ENCODE measurements at places on chromosomes 7 and 10.
A peak's percentile ranks its signal among the peaks of the same experiment; 100 is the strongest.

DNA sequence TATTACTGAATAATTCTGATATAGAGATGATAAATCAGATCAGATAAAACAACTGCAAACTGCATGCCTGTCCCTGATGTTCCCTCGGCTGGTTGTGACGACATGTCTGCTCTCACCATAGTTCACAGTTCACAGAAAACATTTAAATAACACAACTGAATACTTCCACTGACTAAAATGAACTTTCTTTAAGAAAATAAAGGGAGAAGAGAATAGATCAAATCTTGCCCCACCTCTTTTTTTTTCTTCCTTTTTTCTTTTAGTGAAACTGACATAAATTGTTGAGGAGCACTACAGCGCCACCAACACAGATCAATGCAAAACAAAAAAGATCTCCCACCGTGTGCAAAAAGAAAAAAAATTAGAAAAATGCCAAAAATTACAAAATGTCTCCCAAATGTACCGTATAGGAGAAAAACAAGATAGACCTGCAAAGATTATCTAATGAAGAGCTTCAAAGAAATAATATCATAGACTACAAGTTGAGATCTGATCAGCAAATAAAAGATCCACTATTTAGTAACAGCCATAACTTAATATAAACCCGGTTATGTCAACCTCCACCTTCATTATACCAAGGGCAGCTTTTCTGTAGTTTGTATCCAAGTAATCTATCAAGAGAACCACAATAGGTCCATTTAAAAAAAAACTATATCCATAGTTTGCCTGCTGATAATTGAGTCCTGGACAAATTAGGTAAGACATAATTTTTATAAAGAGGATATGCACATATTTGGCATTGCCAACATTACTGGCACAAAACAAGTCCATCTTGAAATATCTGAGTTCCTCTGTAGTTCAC lies 30.7 kb upstream of the EPC1 start:
- peak; percentile 60 for DNase-seq

GRCh38 chr7:51111241-51111940 lies 205.2 kb downstream of the COBL start:
- no peak for DNase-seq

- DNase-seq: no peak
Observed at GRCh38 chr7:52482076-52482475, 553.4 kb upstream of the POM121L12 start.

- DNase-seq: no peak
Observed at GRCh38 chr7:100443096-100443840, 7.0 kb upstream of the PPP1R35 start.

- no peak for DNase-seq
Observed at GRCh38 chr10:129445436-129446182, 21.4 kb upstream of the MGMT start.

GRCh38 chr7:26485367-26485934 lies 193.8 kb downstream of the SNX10 start:
- no peak for DNase-seq

DNA sequence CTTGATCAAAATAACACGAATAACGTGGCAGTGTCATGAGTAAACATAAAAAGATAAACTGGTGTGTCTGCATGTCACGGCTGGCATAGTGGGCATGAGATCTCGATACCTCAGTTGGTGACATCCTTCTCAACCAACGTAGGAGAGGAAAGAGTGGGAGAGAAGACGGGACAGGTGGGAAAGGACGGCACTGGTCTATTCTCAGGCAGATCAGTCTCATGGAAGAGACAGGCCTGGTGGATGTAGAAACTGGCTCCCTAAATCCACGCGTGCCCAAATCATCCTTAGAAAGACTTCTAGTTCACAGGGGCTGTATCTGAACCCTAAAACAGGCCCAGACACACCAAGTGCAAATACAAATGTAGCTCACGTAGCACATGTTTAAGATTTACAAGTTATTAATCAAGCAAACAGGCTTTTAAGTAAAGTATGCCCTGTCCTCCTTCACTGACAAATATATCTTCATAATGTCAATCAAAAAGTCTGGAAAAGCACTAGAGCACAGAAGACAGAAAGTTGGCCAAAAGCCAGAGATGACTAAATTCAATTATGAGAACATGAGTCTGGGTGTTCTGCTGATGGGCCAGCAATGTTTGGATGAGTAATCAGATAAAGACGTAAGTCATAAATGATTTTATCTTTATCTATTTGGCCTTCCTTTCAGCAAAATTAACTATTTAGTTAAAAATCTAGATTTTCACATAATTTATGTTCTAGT lies 56.3 kb downstream of the SFMBT2 start:
- peak; percentile 49 for DNase-seq

DNA sequence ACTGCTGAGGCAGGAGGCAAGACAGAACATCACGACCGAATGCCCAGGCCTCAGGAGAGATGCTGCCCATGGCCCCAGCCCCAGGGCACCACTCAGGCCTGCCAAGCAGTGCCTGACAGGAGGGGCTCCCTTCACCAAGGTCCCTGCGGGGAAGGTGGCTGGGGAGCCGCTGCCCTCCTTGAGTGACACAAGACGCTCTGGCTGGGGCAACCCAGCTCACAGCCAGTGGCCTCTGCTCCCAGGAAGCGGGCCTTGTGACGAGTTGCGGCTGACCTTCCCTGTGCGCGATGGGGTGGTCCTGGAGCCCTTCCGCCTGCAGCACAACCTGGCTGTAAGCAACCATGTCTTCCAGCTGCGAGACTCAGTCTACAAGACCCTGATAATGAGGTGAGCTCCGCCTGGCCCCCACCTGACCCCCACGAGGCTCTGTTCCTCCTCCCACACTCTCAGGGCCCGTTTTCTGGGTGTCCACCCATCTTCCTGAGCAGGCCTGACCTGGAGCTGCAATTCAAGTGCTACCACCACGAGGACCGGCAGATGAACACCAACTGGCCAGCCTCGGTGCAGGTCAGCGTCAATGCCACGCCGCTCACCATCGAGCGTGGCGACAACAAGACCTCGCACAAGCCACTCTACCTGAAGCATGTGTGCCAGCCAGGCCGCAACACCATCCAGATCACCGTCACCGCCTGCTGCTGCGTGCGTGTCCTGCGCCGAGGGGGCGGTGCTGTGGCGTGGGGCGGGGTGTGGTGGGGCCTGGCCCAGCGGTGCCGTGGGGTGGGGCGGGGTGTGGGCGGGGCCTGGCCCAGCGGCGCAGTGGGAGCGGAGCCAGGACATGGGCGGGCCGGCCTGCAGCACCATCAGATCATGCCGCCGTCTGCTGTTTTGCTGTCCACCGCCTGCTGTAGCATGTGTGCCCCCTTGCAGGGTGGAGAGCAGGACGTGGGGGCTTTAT lies 12.8 kb downstream of the ZMIZ2 start:
- DNase-seq: no peak

DNA sequence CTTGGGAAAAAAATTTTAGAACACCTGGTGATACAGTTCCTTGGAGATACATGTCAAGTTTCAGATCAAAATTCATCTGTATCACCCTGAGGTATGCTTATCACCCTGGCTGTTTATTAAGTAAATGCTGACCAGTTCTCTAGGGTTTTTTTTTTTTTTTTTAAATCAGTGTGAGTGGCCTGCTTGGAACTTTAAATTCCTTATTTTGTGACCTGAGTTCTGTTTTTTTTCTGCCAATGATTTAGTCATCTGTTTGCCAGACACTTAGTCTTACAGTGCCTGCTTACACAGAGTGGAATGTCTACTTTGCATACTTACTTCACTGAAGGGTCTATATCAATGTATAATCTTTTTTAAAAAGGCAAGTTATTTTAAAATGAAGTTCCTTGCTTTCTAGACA lies 1.8 kb downstream of the TSPAN13 start:
- no peak for DNase-seq

DNA sequence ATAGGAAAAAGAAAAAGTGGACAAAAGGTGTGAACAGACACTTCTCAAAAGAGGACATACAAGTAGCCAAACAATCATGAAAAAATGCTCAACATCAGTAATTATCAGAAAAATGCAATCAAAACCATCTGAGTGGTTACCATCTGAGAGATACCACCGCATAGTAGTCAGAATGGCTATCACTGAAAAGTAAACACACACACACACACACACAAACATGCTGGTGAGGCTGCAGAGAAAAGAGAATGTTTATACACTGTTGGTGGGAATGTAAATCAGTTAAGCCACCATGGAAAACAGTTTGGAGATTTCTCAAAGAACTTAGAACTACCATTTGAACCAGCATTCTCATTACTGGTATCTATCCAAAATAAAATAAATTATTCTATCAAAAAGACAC lies 145.7 kb downstream of the CYP26A1 start:
- no peak for DNase-seq

- no peak for DNase-seq
Observed at GRCh38 chr7:157487046-157487770, 150.4 kb downstream of the DNAJB6 start.

DNA sequence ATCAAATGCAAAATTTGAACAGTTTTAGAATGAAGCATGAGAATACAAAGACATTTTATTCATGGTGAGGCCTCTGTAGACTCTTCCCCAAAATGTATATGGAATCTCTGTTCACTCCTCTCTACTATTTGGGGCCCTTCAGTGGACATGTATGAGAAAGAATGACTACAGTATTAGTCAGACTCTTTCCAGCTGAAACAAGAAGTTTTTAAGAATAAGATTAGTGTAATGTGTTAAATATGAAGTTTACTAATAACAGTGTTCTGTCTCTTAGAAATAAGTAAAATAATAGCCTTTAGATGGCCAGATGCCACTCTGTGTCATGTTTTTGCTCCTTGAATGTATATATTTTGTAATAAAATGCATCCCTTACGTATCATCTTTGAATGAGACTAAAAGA lies 585.6 kb downstream of the SUGCT start:
- DNase-seq: no peak

GRCh38 chr10:505419-505818 lies 184.0 kb downstream of the DIP2C start:
- DNase-seq: no peak

- DNase-seq: no peak
Observed at GRCh38 chr10:48526011-48526821, 78.7 kb downstream of the ARHGAP22 start.

DNA sequence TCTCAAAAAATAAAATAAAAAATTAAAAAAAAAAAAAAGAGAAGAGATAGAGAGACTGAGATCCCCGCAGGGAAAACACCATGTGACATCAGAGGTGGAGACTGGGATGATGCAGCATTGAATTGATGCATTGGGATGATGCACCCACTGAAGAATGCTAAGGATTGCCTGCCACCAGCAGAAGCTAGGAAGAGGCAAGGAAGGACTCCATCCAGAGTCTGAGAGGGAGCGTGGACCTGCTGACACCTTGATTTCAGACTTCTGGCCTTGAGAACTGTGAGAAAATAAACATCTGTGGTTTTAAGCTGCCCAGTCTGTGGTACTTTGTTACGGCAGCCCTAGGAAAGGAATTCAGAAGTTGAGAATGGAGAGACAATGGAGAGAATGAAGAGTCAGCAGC lies 89.8 kb upstream of the PRPS1L1 start:
- no peak for DNase-seq

DNA sequence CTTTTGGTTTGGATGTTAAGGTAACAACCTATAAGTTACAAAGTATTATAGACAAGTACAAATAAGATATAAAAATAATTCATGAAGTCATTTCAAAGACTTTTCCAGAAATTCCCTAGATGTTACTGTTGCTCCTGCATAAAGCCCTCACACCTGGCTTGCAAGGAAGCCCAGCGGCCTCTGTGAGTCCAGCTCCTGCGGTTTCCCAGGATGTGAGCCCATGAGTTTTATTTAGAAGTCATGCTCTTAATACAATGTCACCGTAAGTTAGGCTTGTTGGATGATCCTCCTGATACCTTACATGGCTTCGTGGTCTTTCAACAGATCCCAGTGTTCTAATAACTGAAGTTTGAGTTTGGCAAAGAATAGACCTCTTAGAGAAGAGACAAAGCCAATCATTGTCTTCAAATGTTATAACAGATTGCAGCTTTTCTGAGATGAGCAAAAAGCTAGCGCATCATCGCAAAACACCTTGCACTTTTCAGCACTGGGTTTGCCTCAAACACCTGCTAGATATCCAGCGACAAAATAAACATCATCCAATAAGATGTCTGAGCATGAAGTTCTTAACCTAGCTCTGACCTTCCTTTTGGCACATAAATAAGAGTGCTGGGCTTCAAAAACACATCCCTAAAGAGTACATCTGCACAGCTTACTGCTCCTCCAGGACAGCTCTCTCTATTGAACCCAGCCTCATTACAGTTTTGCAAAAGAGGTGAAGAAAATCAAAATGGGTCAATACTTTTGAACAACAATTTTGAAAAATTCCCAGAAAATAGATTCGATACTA lies 3.6 kb downstream of the FAM171A1 start:
- DNase-seq: no peak

DNA sequence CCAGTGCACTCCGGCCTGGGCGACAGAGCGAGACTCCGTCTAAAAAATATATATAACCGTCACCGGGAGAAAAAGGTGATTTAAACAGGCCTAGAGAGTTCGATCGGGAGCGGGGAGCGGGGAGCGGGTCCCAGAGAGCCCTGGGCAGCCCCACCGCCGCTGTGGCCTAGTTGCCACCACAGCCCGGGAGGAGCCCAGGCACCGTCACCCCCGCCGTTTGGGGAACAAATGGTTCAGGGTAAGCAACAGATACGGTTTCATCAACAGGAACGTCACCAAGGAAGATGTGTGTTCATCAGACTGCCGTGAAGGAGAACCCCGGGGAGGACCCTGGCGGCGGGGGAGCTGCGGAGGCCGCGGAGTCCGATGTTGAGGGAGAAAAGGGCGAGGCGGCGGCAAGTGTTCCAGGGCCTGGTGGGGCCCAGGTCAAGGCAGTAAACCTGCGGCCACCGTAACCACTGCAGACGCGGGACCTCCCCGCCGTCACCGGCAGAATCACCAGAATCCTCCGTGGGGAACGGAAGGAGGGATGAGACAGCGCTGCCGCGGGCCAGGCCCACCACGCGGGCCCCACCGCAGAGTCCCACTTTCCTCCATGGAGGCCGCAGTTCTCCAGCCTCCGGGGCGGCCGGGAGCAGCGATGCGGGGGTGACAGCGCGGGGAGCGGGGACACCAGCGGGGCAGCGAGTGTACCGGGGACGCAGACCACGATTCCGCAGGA lies 103.4 kb downstream of the GALNT11 start:
- DNase-seq: no peak

DNA sequence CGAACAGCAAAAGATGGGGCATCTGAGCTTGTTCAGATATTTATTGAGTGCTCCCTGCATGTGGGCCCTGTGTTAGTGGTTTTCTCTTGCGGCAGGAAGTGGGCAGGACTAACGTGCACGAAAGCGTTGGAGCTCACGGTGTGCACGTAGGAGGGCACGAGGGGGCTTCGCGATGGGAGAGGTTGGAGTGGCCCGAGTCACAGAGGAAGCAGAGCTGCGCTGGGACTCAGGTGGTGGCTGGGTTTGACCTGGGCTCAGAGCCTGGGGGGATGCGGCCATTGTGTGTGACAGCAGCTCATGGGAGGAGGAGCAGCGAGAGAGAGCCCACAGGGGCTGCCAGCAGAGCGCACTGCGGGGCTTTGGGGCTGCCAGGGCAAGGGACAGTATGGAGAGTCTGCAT lies 7.7 kb downstream of the ZSCAN25 start:
- peak; percentile 61 for DNase-seq

DNA sequence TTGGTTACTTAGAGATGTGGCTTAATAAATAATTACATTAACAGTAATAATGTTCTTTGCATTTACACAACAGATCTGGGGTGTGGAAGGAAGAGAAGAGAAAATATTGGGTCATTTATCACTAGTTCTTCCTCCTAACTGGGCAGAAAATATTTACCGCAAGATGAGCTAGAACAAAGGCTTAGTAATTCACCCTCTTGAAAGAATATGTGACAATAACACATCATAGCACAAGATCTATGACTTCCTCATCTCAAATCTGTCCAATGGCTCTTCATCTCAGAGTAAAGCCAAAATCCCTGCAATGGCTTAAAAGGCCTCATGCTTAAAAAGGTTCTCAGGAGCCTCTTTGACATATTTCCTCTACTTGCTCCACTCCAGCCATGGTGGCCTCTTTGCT lies 178.6 kb downstream of the ZNF438 start:
- no peak for DNase-seq
